ENCODE measurements at places on chromosomes 4 and X. TPM values are rescaled to one million over a fixed set of nuclear protein-coding genes. Genes with fewer than 3 reads are reported as not detected.

Gene NDUFC1
- 35.0 TPM for total RNA-seq

Gene MXRA5
- 2.9 TPM for total RNA-seq

Gene LRP2BP
- 0.96 TPM for total RNA-seq

Gene RXFP1
- total RNA-seq = not detected

Gene COL4A6
- total RNA-seq = 13.9 TPM

Gene KIT
- total RNA-seq = 75.4 TPM

Gene CCDC158
- 5.4 TPM for total RNA-seq

Gene IGFBP7
- 769 TPM for total RNA-seq

Gene BGN
- total RNA-seq = 9.7 TPM

Gene ABCG2
- total RNA-seq = 2.6 TPM

Gene G6PD
- total RNA-seq = 45.2 TPM

DNA sequence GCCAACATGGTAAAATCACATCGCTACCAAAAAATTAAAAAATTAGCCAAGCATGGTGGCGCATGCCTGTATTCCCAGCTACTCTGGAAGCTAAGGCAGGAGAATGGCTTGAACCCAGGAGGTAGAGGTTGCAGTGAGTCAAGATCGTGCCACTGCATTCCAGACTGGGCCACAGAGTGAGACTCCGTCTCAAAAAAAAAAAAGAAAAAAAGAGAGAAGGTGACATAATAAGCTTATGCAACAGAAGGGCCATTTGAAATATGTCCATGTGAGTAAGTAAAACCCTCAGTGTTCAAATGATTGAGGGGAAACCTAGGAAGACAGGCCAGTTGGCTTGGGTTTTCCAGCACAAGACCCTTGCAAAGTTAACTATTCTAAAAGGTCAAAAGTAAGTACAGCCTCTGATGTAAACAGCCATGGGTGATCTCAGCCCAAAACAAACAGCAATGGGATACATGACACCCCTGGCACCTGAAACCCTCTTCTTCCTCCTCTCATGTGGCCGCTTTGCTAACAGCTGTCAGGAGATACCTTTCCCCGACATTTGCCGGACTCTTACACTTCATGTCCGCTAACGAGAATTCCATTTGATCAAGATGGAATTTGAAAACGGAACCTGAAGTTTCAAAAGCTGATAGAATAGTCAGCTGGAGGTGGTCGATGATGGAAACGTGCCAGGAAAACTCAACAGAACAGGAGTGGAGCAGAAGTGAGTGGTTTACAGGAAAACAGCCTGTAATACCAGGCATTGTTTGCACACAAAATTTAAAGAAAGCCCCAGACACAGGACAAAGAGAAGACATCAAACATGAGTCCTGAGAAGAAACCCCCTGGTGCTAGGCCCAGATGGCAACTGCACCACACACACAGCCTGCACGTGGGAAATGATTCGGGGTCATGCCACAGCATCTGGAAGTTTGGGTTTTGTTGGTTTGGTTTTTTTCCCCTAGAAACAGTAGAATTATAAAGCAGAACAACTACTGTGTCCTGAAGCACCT, 93.0 kb upstream of the STS start:
- DNase-seq = no peak

DNA sequence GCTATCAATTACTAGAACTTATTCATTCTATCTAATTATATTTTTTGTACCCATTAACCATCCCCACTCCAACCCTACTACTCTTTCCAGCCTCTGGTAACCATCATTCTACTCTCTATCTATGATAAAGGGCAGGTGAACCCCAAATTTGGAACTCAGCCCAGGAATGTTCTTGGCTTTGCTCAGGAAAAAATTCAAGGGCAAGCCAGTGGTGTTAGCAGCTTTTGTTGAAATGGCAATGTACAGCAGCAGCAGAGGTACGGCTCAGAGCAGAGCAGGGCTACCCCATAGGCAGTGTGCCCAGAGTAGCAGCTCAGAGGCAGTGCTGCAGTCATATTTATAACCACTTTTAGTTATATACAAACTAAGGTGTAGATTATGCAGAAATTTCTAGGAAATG, 138.2 kb downstream of the RNF150 start:
- DNase-seq = peak; percentile 29

DNA sequence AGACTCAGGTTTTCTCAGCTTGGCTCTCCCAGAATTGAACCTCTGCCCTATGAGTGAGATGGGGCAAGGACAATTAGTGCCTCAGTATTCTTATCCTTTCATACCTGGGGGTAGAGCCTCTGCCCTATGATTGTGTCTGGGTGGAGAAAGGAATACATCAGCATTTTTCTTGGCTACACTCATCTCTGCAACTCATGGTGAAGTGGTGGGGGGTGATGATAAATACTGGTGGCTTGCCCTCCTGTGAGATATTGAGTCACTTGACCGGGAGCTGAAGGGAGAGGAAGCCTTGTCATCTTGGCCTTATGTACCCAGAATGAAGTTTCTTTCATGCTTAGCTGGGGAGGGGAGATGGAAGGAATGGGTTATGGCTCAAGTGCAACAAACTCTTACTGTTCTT, 71.3 kb upstream of the ENOX2 start:
- DNase-seq = no peak

- DNase-seq = no peak
Observed at GRCh38 chrX:144715337-144715736, 532.0 kb upstream of the SPANXN1 start.

- DNase-seq = no peak
Observed at GRCh38 chrX:2462780-2463179, 38.0 kb downstream of the DHRSX start.

GRCh38 chr4:8874896-8875680, 3.4 kb upstream of the HMX1 start:
- no peak for DNase-seq

DNA sequence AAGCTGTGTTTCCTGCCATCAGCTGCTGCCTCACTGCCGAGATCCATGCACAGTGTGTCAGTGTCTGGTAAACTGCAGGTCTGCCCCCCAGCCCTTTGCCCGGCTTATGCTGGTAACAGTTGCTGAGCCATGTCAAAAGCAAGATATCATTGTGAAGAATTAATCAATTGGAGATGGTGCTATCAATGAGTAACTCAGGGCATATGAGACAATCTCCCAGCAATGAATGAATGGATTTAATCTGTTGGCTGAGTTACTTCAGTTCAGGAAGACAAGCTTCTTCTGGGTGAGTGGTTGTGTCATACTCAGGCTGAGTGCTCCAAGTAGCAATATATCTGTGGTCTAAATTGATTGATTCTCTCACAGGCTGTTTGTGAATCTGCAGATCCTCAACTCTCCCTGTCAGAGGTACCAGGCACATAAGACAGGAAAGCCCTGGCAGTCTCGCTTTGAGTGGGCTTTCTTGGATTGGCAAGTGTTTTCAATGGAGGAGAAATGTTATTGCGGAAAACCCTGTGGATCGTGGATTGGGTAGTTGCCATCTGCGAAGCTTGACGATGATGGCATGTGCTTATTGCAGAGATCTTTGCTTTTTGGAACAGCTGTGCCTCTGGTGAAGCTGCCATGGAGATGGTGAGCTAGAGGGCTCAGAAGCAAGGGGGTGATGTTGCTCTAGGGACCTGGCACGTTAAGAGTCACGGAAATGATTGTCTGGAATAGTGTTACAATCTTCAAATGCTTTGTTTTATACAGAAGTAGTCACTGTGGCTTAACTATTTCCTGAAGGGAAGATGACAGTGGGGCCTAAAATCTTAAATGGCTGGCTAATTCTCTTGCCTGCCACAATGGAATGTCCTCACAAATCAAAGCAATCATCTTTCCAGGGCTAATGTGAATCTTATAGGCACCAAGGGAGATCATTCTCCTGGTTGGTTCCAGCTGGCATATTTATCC, 147.6 kb upstream of the TBC1D9 start:
- DNase-seq = no peak

DNA sequence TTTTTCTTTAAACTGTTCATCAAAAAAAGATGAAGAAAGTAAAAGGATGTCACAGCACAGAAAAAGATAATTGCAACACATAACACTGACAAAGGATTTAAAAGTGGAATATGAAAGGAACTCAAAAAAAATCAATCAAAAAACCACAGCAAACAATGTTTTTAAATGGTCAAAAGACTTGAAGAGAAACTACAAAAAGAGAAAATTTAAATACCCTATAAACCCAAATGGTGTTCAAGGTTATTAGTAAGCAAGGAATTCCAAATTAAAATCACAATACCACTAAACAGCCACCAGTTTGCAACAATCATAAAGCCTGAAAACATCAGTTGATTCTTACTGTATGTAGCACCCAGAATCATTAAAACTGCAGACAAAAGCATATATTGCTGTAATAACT, 36.5 kb upstream of the PCDH10 start:
- no peak for DNase-seq

DNA sequence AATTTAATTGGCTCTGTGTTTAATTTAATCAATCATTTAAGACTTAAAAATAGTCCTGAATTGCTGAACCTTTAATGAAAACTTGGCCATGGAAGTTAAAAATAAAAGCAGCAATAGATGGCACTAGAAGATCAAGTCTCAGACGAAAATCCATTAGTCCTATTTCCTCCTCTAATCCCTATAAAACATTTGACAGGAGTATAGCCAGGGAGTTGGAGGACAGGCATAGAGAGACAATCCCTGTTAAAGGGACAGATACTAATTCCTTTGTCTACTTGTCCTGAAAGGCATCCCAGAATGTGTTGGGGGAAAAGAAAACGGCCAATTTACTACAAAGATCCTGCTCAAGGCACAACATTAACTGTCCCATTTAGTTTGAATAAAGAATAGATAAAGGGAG, 276.3 kb upstream of the TACR3 start:
- no peak for DNase-seq

GRCh38 chrX:69144838-69145680, 20.2 kb downstream of the PJA1 start:
- DNase-seq = no peak

DNA sequence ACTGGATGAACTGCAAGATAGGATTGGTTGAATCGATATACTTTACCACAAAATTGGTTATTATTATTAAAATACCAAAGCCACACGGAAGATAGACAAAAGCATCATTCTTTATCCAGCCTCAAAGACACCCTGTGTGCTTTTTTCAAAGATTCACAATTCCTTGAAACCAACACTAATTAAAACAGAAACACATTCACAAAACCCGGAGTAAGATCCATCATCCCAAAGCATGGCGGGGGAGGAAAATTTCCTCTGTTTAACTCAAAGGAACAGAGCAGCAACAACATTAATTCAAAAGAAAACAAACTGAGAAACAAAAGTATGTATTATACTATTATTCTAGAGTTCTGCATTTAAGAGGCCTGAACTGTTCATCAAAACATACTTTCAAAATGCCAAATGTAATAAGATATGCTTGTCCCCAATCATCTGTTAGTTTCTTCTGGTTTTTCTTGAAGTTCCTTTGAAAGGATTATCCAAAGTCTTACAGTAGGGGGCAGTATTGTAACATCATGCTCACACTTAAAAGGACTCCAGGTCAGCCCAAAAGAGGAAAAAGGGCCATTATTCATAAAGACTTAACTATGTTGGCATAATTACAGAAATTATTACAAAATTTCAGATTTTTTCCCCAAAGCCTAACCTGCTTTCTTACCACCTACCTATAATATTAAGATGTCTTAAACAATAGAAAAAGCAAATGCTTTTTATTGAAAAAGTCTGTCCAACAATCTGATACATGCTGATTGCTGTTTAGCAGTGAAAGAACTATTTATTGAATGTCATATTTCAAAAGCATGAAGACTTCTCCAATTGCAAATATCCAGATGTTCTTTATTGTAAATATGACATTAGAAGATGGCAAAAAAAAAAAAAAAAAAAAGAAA, 168.7 kb downstream of the SCFD2 start:
- no peak for DNase-seq

GRCh38 chr4:24475756-24476155, 108.6 kb downstream of the DHX15 start:
- no peak for DNase-seq

DNA sequence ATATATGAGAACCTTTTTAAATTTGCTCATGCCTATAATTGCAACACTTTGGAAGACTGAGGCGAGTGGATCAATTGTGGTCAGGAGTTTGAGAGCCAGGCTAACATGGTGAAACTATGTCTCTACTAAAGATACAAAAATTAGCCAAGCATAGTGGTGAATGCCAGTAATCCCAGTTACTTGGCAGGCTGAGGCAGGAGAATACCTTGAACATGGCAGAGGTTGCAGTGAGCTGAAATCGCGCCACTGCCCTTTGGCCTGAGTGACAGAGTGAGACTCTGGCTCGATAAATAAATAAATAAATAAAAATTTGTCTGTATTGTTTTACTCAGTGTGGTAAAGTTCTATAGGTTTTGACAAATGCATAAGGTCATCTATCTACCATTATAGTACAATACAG, 218.2 kb downstream of the ZC4H2 start:
- no peak for DNase-seq

DNA sequence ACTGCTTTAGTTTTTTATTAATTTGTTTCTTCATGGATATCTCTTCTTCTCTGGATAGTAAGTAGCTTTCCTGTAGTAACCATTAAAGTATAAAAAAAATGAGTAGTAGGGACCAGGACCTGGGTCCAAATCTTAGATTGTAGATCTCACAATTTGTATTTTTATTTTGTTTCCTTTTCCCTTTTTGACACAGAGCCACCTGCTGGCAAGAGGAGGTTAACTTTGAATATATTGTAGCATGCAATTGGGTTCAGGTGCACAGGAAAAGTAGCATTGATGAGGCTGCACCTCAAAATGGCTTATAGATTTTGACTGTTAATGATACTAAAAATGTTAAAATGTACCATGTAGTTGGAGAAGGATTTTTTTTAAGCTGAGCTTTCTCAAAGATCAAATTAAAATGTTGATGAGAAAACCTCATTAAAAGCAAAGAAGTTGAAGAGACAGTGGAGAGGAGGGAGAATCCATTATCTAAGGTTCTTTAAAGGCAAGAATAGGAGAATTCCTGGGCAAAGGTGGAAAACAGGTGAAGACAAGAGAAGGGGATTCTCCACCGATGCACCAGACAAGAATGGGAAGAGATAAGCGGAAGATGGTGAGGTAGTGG, 48.3 kb upstream of the HPGDS start:
- no peak for DNase-seq

GRCh38 chr4:139015948-139016471, 429 bp downstream of the NOCT start:
- peak; percentile 25 for DNase-seq

DNA sequence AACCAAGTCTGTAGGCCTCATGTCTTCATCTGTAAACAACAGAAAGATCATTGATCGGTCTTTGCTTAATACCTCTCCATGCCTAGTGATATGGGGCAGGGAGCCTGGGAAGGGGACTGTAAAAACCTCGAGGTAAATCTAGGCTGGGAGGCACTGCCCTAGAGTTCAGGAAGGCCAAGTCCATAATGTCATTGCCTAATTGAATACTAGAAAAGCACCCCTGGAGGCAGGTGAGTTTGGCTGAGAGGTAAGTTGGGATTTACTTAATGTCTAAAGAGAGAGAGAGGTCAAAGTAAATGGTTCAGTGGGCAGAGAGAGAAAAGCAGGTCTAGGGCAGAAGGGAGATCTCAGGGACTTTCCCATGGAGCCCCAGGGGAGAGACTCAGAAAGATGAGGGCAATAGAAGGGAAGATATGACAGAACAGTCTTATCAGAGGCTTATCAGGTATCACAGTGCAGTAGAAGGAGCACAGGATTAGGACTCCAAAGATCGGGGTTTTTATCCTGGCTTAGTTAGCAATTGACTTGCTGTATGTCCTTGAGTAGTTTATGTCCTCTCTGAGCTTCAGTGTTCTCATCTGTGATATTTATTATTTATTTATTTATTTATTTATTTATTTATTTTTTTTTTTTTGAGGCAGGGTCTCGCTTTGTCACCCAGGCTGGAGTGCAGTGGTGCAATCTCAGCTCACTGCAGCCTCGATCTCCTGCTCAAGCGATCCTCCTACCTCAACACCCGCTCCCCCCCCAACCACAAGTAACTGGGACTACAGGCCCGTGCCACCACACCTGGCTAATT, 85.2 kb downstream of the SLC16A2 start:
- DNase-seq = no peak

- no peak for DNase-seq
Observed at GRCh38 chr4:7624396-7624980, 189.8 kb upstream of the PSAPL1 start.

Measured in breast epithelium (tissue), 4 donors.